ACHN (cell line): ENCODE measurements at places on chromosomes 1 and 21.

- no peak for DNase-seq
Observed at GRCh38 chr21:16424331-16424751, 694.6 kb downstream of the USP25 start.

- DNase-seq: peak; percentile 84
Observed at GRCh38 chr1:41495210-41495948, 10.9 kb upstream of the EDN2 start.

GRCh38 chr1:168092566-168093355, 44.0 kb downstream of the GPR161 start:
- DNase-seq: peak; percentile 45

- DNase-seq: no peak
Observed at GRCh38 chr1:113226148-113226547, 153.2 kb downstream of the LRIG2 start.

DNA sequence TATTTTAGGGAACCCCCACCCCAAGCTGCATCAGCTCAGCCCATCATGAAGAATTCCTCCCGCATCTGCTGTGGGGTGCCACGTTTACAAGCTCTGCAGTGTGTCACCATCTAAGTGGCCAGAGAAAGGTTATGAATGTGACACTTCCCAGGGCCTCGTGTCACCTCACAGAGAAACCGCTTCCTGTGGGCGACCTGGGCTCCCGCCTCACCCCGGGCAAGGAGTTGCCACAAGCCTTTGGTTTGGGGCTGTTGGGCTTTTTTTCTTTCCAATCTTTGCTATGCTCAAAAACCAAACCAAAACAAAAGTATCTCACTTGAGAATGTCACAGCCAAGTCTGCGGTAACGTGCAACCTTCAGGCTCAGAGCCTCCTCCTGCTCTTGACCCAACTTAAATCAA, 82.1 kb upstream of the ARHGEF16 start:
- no peak for DNase-seq

GRCh38 chr1:94024104-94024792, 96.7 kb downstream of the ABCA4 start:
- no peak for DNase-seq

DNA sequence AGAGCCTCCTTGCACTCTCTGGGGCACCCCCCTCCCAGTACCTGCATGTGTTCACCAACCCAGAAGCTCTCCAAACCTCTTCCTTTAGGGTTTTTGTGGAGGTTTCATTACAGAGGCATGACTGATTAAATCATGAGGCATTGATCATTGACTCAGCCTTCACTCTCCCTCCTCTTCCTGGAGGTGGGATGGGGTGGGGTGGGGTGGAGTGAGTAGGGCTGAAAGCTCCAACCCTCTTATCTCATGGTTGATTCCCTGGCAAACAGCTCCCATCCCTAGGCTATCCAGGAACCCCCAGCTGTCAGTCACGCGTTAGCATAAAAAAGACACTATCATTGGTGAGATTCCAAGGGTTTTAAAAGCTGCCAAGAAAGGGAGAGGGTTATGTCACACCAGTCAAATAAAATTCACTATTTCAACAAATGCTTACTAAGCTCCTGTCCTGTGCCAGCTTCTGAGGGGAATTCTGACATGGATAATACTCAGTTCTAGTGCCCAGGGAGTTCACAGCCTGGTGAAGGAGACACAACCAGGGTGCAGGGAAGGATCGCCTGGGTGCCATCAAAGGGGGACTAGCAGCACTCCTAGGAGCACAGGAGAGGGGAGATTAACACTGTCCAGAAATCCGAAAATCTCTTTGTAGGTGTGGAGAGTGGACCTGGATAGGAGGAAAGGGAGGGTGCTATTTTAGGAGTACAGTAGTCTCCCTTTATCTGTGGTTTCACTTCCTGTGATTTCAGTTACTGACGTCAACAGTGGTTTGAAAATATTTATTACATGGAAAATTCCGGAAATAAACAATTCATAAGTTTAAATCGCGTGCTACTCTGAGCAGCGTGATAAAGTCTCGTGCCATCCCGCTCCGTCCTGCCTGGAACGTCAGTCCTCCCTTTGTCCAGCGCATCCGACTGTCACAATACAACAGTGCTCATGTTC, 6.8 kb upstream of the IL24 start:
- no peak for DNase-seq
